ENCODE measurements at places on chromosomes 2 and 18. TPM values are rescaled to one million over a fixed set of nuclear protein-coding genes. Genes with fewer than 3 reads are reported as not detected.

Gene ALPG
- total RNA-seq = not detected

Gene CFAP65
- total RNA-seq = not detected

Gene MFSD6
- total RNA-seq = 295 TPM

- DNase-seq = peak; percentile 62
Measured at GRCh38 chr2:236195726-236196125, 27.5 kb upstream of the GBX2 start.

- no peak for DNase-seq
Measured at GRCh38 chr2:19916385-19916950, 14.7 kb upstream of the TTC32 start.

DNA sequence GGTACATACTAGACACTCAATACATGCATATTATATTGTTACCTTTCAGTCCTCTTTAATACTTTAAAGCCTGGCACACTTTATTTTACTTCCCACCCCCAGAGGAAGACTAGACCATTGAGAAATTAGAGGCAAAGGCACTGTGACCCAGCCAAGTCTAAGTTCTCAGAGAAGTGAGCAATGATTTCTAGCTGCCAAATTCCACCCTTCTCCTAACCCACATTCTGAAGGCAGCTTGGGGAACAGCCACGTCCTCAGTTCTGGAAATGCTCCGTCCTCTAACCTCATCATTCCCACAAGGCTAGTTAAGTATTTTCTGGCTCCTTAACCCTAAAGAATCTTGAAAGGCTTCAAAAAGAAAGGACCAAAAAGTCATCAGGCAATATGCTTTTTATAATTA lies 86.6 kb downstream of the COL5A2 start:
- no peak for DNase-seq

GRCh38 chr2:69827796-69828540 lies 1.5 kb upstream of the GMCL1 start:
- DNase-seq = no peak
